ENCODE measurements at places on chromosomes 1 and 21. TPM values are rescaled to one million over a fixed set of nuclear protein-coding genes. Genes with fewer than 3 reads are reported as not detected.

- no peaks in the 10 kb centered on the region for H3K27me3 ChIP-seq
- no peaks in the 10 kb centered on the region for H3K36me3 ChIP-seq
- H3K27ac ChIP-seq, result no peak overlapping the region
- peak; percentile 80 for DNase-seq
- no peak overlapping the region for H3K4me3 ChIP-seq
- peaks cover 4% of the 10 kb centered on the region for H3K4me1 ChIP-seq
These were observed 19.6 kb upstream of the TCEA3 start for GRCh38 chr1:23444104-23444533.

DNA sequence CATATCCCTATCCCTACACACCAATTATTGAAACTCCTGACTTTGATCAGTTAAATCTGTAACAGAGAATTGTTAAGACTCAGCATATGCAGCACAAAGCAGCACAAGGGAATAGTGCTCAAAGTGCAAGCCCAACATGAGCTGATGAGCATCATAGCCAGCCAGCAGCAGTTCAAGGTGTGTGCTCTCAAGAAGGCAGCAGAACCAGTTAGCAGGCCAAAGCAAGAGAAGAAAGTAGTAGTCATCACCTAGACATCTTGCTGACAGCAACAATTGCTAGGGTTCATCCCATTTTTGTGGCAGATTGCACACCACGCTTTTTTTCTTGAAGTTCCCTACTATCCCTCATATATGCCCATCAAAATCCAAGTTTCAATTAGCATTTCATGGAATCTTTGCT, 478.3 kb downstream of the COL11A1 start:
- no peaks in the 10 kb centered on the region for H3K36me3 ChIP-seq
- H3K27me3 ChIP-seq, result no peaks in the 10 kb centered on the region
- no peak for DNase-seq
- no peaks in the 10 kb centered on the region for H3K4me1 ChIP-seq
- H3K27ac ChIP-seq, result no peak overlapping the region
- H3K4me3 ChIP-seq, result no peak overlapping the region

GRCh38 chr1:186618401-186619170, 61.6 kb downstream of the PTGS2 start:
- DNase-seq, result peak; percentile 21
- no peak overlapping the region for H3K27ac ChIP-seq
- H3K4me1 ChIP-seq, result no peaks in the 10 kb centered on the region
- no peak overlapping the region for H3K4me3 ChIP-seq
- H3K27me3 ChIP-seq, result no peaks in the 10 kb centered on the region
- H3K36me3 ChIP-seq, result no peaks in the 10 kb centered on the region

- no peaks in the 10 kb centered on the region for H3K27me3 ChIP-seq
- no peak overlapping the region for H3K4me3 ChIP-seq
- H3K36me3 ChIP-seq, result no peaks in the 10 kb centered on the region
These were observed 24.0 kb upstream of the CLIC6 start for GRCh38 chr21:34644825-34645224.

DNA sequence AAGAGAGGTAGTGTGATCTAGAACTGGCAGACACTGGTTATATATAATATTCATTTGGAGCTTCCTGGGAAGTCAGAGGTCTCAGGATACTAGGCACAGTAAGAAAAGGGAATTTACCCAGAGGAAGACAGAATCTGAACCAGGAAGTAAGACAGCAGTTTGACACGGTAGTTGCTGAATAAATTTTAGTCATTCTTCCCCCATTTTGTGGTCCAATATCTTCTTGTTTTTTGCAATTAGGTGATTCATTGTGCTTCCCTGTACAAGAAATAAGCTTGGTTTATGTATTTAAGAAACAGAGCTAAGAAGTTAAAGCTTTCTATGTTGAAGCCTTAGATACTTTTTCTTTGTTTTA, 1.3 kb downstream of the TMEM167B start:
- peaks cover 14% of the 10 kb centered on the region for H3K4me1 ChIP-seq
- H3K4me3 ChIP-seq, result peak overlapping the region; percentile 84
- no peaks in the 10 kb centered on the region for H3K36me3 ChIP-seq
- DNase-seq, result no peak
- peak overlapping the region; percentile 98 for H3K27ac ChIP-seq

GRCh38 chr1:161166669-161167548, 683 bp downstream of the PPOX start:
- peak overlapping the region; percentile 83 for H3K27ac ChIP-seq
- H3K27me3 ChIP-seq, result no peaks in the 10 kb centered on the region
- no peak for DNase-seq
- no peaks in the 10 kb centered on the region for H3K36me3 ChIP-seq
- H3K4me3 ChIP-seq, result peak overlapping the region; percentile 74

GRCh38 chr1:40107290-40107959, 10.4 kb upstream of the PPT1 start:
- DNase-seq, result no peak
- H3K27ac ChIP-seq, result no peak overlapping the region
- no peak overlapping the region for H3K4me3 ChIP-seq
- no peaks in the 10 kb centered on the region for H3K27me3 ChIP-seq
- no peaks in the 10 kb centered on the region for H3K4me1 ChIP-seq

GRCh38 chr1:241590719-241591118, 49.5 kb downstream of the CHML start:
- H3K27ac ChIP-seq, result no peak overlapping the region
- DNase-seq, result no peak
- H3K36me3 ChIP-seq, result no peaks in the 10 kb centered on the region
- H3K4me1 ChIP-seq, result no peaks in the 10 kb centered on the region
- H3K27me3 ChIP-seq, result no peaks in the 10 kb centered on the region
- H3K4me3 ChIP-seq, result no peak overlapping the region

NUP210L gene
- total RNA-seq, result 23.0 TPM

DNA sequence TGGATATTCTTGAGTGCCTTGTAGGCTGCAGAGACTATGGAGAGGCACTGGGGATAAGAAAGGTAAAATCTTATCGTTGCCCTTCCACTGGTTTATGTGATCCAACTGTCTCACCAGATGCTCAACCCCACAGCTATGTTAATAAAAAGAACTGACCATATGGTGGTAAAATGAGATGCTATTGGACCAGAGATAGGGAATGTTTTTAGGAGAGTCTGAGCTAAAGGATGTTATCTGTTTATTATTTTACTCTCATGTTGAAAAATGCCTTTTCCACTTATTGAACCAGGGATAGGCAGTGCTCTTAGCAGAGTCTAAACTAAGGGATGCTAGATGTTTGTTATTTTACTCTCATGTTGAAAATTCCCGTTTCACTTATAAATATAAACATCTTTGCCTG, 172.8 kb upstream of the GREM2 start:
- no peaks in the 10 kb centered on the region for H3K4me1 ChIP-seq
- no peaks in the 10 kb centered on the region for H3K27me3 ChIP-seq
- H3K36me3 ChIP-seq, result no peaks in the 10 kb centered on the region

DNA sequence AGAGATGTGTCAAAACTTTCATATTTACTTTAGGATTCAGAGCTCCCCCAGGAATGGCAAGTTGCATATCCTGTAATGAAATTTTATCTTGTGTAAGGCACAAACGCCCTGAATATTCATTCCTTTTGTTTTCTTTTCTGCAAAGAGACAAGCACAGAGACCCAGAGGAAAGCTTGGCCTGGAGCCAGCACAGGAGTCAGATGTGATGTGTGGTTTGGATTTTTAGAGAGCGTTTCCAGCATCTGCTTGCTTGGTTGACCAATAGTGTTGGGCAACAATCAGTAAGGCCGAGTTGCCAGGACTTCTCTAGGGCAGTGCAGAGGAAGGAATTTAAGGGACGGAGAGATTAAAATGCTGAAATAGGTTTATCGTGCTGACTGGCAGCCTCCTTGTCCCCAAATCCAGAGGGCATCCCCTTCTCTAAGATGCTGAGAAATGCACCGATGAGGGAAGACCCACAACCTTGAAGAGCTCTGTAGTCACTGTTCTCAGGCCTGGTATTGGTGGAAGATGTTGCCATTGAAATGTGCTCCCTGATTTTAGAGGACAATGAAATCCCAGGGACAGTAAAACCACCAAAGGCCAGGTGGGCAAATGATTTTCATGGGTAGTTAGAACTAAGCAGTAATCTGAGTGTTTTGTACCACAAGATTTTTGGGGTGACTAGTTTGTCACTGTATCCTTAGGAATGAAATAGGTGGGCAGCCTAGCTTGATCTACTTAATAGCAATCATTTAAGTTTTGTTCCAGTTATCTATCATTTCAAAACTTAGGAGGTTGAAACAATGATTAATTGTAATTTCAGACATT, 37.9 kb upstream of the RHOU start:
- H3K27ac ChIP-seq, result no peak overlapping the region
- H3K27me3 ChIP-seq, result no peaks in the 10 kb centered on the region
- peak; percentile 80 for DNase-seq
- no peaks in the 10 kb centered on the region for H3K36me3 ChIP-seq
- H3K4me1 ChIP-seq, result peaks cover 5% of the 10 kb centered on the region

DNA sequence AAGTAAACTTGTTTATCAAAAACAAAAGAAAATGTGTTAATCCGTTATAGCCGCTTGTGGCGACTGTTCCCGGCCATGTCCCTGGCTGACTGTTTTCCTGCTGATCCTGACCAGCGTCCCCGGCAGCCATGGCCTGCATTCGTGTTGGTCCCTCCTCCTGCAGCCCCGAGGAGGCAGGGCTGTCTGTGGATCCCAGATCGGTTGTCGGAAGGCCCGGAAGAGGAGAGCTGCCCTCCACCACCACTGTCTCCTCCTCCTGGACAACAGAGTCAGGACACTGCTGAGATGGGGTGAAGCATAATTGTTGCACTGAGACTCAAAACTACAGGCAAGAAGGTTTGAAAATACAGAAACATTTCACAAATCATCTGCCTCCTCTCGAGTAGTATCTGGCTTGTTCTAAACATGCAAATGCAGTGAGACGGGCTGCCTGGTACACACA, 3.6 kb upstream of the MXRA8 start:
- no peaks in the 10 kb centered on the region for H3K36me3 ChIP-seq
- H3K27me3 ChIP-seq, result no peaks in the 10 kb centered on the region
- H3K4me1 ChIP-seq, result peaks cover 30% of the 10 kb centered on the region
- peak; percentile 66 for DNase-seq
- H3K27ac ChIP-seq, result peak overlapping the region; percentile 68

DNA sequence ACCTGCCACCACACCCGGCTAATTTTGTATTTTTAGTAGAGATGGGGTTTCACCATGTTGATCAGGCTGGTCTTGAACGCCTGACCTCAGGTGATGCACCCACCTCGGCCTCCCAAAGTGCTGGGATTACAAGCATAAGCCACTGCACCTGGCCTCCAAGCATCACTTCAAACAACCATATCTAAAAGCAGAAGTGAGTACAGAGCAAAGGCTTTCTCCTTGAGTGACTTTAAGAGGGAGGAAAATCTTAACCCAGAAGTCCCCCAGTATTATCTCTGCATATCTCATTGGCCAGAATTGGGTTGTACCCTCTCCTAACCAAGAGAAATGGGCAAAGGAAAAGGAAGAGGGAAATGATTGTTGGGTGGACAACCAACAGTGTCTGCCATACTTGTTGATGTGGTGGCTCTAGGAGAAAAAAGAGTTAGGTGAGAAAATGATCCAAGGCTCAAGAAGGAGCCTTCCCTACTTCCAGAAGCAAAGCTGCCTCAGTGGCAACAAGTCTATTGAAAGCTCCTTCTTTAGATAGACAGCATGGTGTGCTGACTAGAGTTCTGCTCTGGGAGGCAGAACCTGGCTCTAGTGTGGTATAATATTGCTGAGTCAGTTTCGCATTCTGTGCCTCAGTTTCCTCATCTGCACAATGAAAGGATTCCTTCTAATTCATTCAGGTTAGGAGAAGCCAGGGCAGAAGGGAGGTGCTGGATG, 16.8 kb upstream of the FOXE3 start:
- no peak overlapping the region for H3K27ac ChIP-seq
- no peaks in the 10 kb centered on the region for H3K36me3 ChIP-seq
- no peaks in the 10 kb centered on the region for H3K4me1 ChIP-seq
- no peak for DNase-seq
- no peaks in the 10 kb centered on the region for H3K27me3 ChIP-seq
- H3K4me3 ChIP-seq, result no peak overlapping the region

NHLH2 gene
- 3.1 TPM for total RNA-seq

DNA sequence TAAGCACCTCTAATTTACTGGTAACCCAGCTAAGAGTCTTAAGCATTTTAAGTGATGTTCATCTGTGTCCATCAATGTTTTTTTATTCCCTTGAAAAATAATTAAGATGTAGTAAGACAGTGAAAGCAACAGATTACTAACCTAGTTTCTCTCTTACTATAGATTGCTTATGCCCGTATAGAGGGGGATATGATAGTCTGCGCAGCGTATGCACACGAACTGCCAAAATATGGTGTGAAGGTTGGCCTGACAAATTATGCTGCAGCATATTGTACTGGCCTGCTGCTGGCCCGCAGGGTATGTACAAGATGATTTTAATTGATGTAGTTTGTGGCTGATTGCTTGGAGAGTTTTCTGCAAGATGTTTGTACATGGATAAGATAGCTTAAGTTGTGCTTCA, 2.8 kb downstream of the RPL5 start:
- H3K36me3 ChIP-seq, result no peaks in the 10 kb centered on the region
- no peak for DNase-seq
- H3K4me3 ChIP-seq, result no peak overlapping the region
- no peaks in the 10 kb centered on the region for H3K27me3 ChIP-seq
- peaks cover 8% of the 10 kb centered on the region for H3K4me1 ChIP-seq

DNA sequence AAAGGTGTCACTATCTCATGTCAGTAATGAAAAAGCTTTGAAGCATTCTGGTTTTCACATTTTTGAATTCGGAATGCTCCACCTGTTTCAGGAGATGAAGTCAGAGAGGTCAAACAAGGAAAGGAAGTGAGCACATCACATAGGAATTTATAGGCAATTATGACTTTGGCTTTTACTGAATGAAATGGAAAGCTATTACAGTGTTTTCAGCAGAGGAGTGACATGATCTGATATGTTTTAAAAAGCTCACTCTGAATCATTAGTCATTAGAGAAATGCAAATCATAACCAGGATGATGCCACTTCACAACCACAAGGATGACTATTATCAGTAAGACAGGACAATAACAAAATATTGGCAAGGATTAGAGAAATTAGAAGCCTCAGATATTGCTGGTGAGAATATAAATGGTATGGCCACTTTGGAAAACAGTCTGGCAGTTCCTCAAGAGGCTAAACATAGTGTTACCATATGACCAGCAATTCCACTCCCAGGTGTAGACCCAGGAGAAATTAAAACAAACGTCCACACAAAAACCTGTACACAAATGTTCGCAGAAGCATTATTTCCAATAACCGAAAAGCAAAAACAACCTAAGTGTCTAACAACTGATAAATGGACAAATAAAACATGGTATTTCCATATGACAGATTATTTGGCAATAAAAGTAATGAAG, 7.5 kb downstream of the TAF1A start:
- no peaks in the 10 kb centered on the region for H3K36me3 ChIP-seq
- peaks cover 15% of the 10 kb centered on the region for H3K4me1 ChIP-seq
- no peak overlapping the region for H3K4me3 ChIP-seq
- H3K27me3 ChIP-seq, result no peaks in the 10 kb centered on the region
- DNase-seq, result no peak

Data from testis (tissue), 5 donors.